Calu3 (cell line): ENCODE measurements at places on chromosomes 16 and 17. TPM values are rescaled to one million over a fixed set of nuclear protein-coding genes. Genes with fewer than 3 reads are reported as not detected.

The YBX2 gene
- 0.24 and 0.49 TPM in 2 replicates for total RNA-seq

The ADAMTS18 gene
- total RNA-seq = not detected in 2 replicates

The SLC13A5 gene
- total RNA-seq = 0.71 and 3.1 TPM in 2 replicates

The MGAT5B gene
- total RNA-seq = 1.0 and 1.8 TPM in 2 replicates

The PHOSPHO1 gene
- not detected in 2 replicates for total RNA-seq

The CD300E gene
- total RNA-seq = not detected in 2 replicates

The SDK2 gene
- total RNA-seq = 0.07 TPM in 1 of 2 replicates, not detected in the other

The DLX3 gene
- total RNA-seq = not detected in 2 replicates

The MT1A gene
- total RNA-seq = not detected in 2 replicates

The FAM83G gene
- total RNA-seq = 21.2 and 21.5 TPM in 2 replicates

GRCh38 chr16:9417898-9418297 lies 326.5 kb downstream of the HAPSTR1 start:
- H3K27me3 ChIP-seq = peaks cover 80% of the 10 kb centered on the region
- no peak overlapping the region for H3K27ac ChIP-seq
- no peaks in the 10 kb centered on the region for H3K36me3 ChIP-seq
- H3K4me3 ChIP-seq = no peak overlapping the region

- H3K27me3 ChIP-seq = no peaks in the 10 kb centered on the region
- no peak overlapping the region for H3K27ac ChIP-seq
- no peaks in the 10 kb centered on the region for H3K4me1 ChIP-seq
- no peak overlapping the region for H3K4me3 ChIP-seq
These were observed 19.0 kb downstream of the MAP2K3 start for GRCh38 chr17:21303441-21304065.

GRCh38 chr17:49260011-49260816 lies 29.6 kb upstream of the PHOSPHO1 start:
- no peak overlapping the region for H3K27ac ChIP-seq
- peaks cover 8% of the 10 kb centered on the region for H3K4me1 ChIP-seq
- H3K36me3 ChIP-seq = peaks cover 10% of the 10 kb centered on the region
- peaks cover 11% of the 10 kb centered on the region for H3K27me3 ChIP-seq
- H3K4me3 ChIP-seq = peak overlapping the region; percentile 73

GRCh38 chr17:4247361-4247970 lies 16.3 kb downstream of the ANKFY1 start:
- no peak for DNase-seq
- no peak overlapping the region for H3K27ac ChIP-seq
- peaks cover 33% of the 10 kb centered on the region for H3K4me1 ChIP-seq
- H3K27me3 ChIP-seq = no peaks in the 10 kb centered on the region
- no peaks in the 10 kb centered on the region for H3K36me3 ChIP-seq

DNA sequence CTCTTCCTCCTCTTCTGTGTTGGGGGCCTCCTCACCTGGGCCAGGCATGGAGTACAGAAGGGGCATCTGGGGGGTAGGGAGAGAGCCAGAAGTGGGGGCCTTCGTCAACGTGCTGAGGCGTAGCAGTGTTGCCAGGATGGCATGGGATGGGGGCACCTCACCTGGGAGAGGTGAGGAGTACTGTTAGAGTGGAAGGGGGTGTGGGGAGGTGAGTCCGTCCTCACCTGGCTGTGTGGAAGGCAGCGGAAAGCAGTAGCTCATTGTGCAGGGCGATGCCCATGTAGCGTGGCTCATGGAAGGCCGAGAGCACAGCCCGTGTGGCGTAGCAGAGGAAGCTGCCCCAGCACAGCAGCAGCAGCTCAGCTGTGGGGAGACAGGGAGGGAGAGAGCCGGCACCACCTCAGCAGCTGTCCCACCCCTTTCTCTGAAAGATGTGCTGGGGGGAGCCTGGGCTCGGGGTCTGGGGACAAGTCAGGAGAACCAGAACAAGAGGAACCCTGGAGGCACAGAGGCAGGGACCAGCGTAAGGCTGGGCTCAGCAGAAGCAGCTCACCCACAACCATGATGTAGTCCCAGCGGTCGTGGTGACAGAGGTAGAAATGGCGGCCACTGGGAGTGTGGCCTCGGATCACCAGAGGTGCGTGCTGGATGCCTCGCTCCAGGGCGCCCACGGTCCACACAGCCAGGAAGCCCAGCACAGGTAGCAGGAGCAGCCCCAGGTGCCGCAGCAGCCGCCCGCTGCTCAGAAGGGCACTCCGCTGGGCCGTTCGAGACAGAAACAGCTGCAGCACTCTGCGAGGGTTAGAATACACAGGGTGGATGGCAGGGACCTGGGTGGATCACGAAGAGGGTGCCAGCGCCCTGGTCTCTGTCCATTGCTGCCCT lies 9.0 kb downstream of the GPR179 start:
- peaks cover 92% of the 10 kb centered on the region for H3K27me3 ChIP-seq
- H3K4me3 ChIP-seq = no peak overlapping the region
- H3K4me1 ChIP-seq = no peaks in the 10 kb centered on the region
- H3K27ac ChIP-seq = no peak overlapping the region

DNA sequence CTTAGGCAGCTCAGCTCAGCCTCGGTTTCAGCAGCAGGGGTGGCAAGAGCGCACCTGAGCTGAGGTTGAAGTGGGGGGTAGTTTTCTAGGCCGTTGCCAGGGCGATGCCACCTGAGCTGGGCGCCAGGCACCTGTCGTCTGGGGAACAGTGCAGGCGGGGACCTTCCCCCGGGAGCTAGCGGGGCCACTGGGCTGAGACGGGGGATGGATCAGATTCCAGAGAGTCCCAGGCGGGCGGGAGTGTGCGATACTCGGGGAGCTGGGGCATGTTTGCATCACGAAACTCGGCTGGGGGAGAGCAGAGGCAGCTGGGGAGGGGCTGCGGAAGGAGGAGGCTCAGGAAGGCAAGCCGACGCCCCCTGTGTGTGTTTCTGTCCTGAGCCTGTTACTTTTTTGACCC lies 477 bp upstream of the CLDN9 start:
- no peaks in the 10 kb centered on the region for H3K27me3 ChIP-seq
- H3K36me3 ChIP-seq = peaks cover 66% of the 10 kb centered on the region
- peak overlapping the region; percentile 60 for H3K4me3 ChIP-seq
- H3K4me1 ChIP-seq = peaks cover 55% of the 10 kb centered on the region
- peak overlapping the region; percentile 79 for H3K27ac ChIP-seq

- no peak overlapping the region for H3K4me3 ChIP-seq
- H3K27ac ChIP-seq = no peak overlapping the region
- no peaks in the 10 kb centered on the region for H3K27me3 ChIP-seq
- H3K4me1 ChIP-seq = no peaks in the 10 kb centered on the region
These were observed 1393.3 kb downstream of the CDH8 start for GRCh38 chr16:60642956-60643355.

- H3K27me3 ChIP-seq = no peaks in the 10 kb centered on the region
- H3K27ac ChIP-seq = no peak overlapping the region
These were observed 409.6 kb downstream of the SOX9 start for GRCh38 chr17:72530454-72530853.

- H3K27me3 ChIP-seq = no peaks in the 10 kb centered on the region
- DNase-seq = no peak
- H3K4me1 ChIP-seq = no peaks in the 10 kb centered on the region
- no peak overlapping the region for H3K27ac ChIP-seq
These were observed 50.9 kb downstream of the SIAH1 start for GRCh38 chr16:48334325-48334724.

- no peak overlapping the region for H3K27ac ChIP-seq
- H3K4me1 ChIP-seq = no peaks in the 10 kb centered on the region
- no peak overlapping the region for H3K4me3 ChIP-seq
- no peaks in the 10 kb centered on the region for H3K27me3 ChIP-seq
- H3K36me3 ChIP-seq = peaks cover 84% of the 10 kb centered on the region
These were observed 9.3 kb downstream of the ZNF263 start for GRCh38 chr16:3292604-3293003.

DNA sequence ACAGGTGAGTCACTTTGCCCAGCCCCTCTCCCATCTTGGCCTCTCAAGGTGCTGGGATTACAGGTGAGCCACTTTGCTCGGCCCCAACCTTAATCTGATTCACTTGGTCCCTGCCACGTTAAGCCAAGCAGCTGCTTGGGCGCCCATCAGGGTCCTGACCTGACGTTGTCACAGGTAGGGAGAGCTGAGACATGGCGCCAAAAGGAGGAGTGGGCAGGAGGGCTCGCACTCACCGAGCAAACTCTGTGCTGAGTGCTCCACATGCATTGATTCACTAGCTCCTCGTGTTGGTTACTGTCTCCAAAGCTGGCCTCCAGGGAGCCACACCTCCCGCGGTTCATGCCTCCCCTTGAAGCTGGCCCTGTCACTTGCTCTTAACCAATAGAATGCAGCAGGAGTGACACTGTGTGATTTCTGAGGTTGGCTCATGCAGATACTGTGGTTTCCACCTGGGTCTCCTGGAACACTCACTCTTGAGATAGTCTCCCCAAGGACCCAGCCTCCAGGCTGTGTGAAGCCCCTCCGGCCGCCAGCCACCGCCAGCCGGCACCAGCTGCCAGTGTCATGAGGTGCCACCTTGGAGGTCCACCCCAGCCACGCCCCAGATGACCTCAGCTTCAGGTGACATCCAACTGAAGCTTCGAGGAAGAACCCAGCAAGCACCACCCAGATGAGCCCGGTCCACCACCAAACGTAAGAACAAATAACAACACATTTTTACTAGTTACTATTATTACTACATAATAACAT lies 223.0 kb downstream of the GSG1L start:
- peaks cover 83% of the 10 kb centered on the region for H3K27me3 ChIP-seq
- no peaks in the 10 kb centered on the region for H3K36me3 ChIP-seq
- H3K4me3 ChIP-seq = no peak overlapping the region
- DNase-seq = no peak
- H3K27ac ChIP-seq = no peak overlapping the region

DNA sequence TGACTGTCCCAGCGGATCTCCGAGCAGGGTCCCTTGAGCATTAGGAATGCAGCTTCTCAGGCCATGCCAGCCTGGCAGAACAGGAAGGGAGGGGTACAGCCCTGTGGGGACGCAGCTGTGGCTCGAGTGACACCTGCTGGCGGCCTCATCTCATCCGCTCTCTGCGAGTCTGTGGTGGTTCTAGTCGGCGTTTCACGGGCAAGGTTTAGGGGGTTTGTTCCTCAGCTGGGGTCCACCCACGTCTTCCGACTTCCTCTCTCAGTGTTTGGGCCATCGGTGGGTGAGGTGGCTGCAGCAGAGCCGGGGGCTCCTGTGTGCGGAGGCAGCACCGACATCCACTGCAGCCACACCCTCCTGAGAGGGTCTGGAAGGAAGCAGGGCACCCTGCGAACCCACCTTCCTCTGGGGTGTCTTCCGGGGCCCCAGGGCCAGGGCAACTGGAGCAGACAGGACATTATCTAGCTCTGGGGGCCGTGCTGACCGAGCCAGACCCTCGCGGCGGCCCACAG lies 33.3 kb downstream of the JPH3 start:
- H3K4me3 ChIP-seq = peak overlapping the region; percentile 67
- DNase-seq = peak; percentile 84
- peaks cover 79% of the 10 kb centered on the region for H3K27me3 ChIP-seq
- no peaks in the 10 kb centered on the region for H3K4me1 ChIP-seq

- H3K36me3 ChIP-seq = no peaks in the 10 kb centered on the region
- H3K4me1 ChIP-seq = peaks cover 15% of the 10 kb centered on the region
- no peaks in the 10 kb centered on the region for H3K27me3 ChIP-seq
These were observed 441.6 kb upstream of the SALL1 start for GRCh38 chr16:51592535-51593300.

DNA sequence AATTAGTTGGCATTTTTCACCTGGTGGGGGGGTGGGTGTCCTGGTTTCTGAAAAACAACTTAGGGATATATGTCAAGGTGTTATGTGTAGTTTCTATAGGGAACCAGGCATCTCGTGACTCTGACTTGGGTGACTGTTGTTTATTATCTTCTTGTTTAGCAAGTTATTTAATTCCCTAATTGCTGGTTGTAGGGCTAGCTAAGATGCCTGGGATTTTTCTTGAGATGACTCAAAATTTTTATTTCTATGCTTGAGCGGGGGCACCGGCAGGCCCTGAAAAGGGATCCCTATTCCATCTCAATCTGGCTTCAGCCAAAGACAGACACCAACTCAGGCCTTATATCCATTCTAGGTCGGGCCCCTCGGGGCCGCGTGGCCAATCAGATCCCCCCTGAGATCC lies 3.2 kb downstream of the DPH1 start:
- H3K4me3 ChIP-seq = no peak overlapping the region
- no peak overlapping the region for H3K27ac ChIP-seq
- H3K27me3 ChIP-seq = peaks cover 4% of the 10 kb centered on the region
- peaks cover 16% of the 10 kb centered on the region for H3K36me3 ChIP-seq

- H3K36me3 ChIP-seq = peaks cover 9% of the 10 kb centered on the region
- no peak for DNase-seq
- H3K27me3 ChIP-seq = peaks cover 22% of the 10 kb centered on the region
- no peak overlapping the region for H3K27ac ChIP-seq
These were observed 5.0 kb downstream of the TTLL6 start for GRCh38 chr17:48812001-48812400.

- no peak for DNase-seq
- no peak overlapping the region for H3K27ac ChIP-seq
- H3K4me3 ChIP-seq = no peak overlapping the region
- H3K36me3 ChIP-seq = peaks cover 14% of the 10 kb centered on the region
- H3K4me1 ChIP-seq = no peaks in the 10 kb centered on the region
These were observed 221.4 kb downstream of the KATNIP start for GRCh38 chr16:27771201-27771910.

- no peaks in the 10 kb centered on the region for H3K4me1 ChIP-seq
- no peak overlapping the region for H3K4me3 ChIP-seq
- no peak for DNase-seq
- H3K27ac ChIP-seq = no peak overlapping the region
- no peaks in the 10 kb centered on the region for H3K36me3 ChIP-seq
These were observed 74.7 kb upstream of the CIBAR2 start for GRCh38 chr16:85187002-85187401.

DNA sequence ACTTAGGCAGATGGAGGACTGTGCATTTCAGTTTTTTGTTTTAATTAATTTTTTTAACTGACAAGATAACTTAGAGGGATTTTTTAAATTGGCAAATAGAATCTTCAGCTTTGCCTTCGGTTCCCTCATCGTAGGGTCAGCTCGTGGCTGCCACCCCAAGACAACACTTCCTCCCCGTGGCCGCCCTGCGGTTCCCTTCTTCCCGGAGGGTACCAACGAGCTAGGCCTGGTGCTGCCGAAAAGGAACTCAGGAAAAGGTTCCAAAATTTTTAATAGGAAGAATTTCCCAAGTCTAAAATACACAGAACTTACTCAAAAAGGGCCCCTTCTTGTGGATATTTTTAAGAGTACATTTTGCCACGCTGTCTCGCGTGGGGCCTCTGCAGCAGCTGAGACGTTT lies 210.4 kb upstream of the CHMP6 start:
- H3K27me3 ChIP-seq = no peaks in the 10 kb centered on the region
- peaks cover 5% of the 10 kb centered on the region for H3K4me1 ChIP-seq
- H3K27ac ChIP-seq = no peak overlapping the region
- no peak for DNase-seq
